ENCODE measurements at places on chromosomes 7 and 10.
A peak's percentile ranks its signal among the peaks of the same experiment; 100 is the strongest.

GRCh38 chr7:36563706-36564327 lies 160.5 kb downstream of the AOAH start:
- no peak for DNase-seq

- no peak for DNase-seq
Measured at GRCh38 chr7:30926313-30926712, 14.7 kb downstream of the AQP1 start.

DNA sequence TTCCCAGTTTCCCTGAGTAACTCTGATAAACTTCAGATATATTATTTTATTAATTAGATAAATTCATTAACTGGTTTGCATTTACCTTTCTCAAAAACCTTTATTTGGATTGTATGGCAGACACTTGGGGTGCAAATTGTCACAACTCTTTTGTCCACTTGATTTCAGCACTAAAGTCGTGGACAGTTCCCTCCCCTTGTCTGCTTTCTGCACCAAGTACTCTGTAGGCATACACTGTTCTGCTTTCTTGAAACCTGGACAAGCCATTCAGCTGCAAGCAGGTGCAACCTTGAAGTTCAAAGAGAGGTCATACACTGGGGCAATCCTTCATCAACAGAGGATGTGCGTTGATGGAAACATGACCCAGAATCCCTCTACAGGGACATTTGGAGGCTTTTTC lies 162.9 kb downstream of the ARL5B start:
- peak; percentile 11 for DNase-seq

DNA sequence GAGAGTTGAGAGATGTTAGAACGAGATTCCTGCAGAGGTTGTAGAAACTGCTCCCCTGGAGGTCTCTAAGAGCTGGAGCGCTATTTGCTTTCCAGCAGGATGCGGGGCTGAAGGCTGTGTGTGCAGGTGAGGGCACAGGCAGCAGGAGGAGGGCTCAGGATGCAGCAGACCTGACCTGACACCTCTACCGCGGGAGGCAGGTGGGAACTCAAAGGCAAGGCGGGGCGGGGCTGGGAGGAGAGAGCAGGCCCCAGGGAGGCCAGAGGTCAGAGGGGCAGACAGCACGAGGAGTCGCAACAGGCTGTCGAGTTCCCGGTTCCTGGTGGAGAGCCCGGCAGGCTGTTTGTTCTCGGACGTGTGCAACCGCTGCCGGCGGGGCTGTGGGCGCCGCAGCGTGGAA lies 7.9 kb upstream of the CRTAC1 start:
- DNase-seq, result no peak

DNA sequence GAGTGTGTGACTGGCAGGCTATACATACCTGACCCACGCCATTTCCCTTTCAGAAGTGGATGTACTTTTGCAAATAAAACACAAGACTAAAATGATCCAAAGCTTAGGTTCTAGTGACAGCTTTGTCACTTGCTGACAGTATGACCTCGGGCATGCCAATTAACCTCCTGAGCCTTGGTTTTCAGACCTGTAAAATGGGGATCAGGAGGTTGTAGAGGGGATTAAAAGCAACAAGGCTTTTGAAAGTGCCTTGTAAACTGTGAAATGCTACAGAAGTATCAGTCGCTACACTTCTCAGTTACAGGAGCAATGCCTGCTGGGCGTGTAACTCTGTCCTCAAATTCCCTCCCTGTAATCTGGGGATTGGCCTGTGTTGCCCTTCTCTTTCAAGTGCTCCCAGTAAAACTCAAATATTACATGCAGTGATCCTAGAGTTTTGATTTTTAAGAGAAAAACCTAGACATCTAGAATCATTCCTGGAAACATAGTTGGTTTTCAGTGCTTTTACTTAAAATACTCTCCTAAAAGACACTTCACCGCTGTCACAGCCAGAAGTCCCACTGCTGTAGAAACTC lies 8.8 kb upstream of the GRB10 start:
- no peak for DNase-seq

DNA sequence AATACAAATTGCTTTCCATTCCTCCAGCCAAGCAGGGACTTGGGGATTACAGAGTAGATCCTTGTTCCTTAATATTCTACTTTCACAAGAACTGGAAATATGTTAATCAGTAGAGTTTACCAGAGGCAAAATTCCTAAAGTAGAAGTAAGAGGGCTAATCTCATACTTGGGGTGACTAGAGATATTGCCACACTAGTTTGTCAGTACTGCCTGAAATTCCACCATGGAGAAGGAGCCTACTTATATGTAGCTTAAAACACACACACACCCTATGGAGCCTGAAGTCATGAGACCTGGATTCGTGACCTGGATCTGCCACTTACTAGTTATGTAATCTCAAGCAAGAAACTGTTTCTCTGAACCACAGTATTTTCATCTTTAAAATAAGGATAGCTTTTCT lies 33.9 kb downstream of the STRIP2 start:
- no peak for DNase-seq

DNA sequence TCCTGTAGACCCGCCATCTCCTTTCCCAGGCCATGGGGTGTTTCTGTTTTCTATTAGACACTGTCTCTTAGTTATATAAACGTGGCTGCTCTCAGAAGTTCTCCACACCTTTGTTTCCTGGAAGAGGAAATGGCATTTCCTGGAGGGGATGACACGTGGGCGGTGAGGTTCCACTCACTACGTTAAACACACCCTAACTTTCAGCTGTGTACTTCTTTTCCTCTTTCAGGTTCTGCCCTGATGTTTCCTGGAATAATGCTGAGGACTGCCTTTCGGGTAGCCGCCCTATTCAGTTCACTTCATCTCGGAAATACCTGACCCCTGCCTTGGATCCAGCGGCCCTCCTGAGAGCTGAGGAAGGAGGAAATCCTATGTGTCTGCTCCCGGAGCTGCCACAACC lies 3.4 kb upstream of the PRKCQ start:
- no peak for DNase-seq

- DNase-seq, result no peak
Measured at GRCh38 chr10:95569368-95569767, 8.2 kb upstream of the SORBS1 start.

DNA sequence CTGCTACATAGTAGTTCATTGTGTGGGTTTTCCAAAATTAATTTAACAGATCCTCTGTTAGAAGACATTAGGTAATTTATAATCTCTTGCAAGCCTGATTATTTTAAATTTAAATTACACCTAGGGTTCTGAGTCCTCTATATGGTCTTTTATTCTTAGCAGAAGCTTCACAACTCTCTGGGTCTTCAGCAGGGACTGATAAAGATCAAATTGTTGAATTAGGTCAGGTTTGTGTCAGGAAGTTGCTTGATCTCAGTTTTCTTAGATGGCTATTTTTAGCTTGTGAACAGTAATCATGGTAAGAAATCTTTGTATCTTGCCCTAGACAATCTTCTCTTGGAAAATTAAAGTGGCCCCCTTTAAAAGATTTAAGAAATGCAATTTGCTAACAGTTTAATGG lies 183.1 kb upstream of the HDAC9 start:
- DNase-seq, result no peak

All from NCI-H460 (cell line).